ENCODE measurements at places on chromosomes 6 and 20. TPM values are rescaled to one million over a fixed set of nuclear protein-coding genes. Genes with fewer than 3 reads are reported as not detected.

DNA sequence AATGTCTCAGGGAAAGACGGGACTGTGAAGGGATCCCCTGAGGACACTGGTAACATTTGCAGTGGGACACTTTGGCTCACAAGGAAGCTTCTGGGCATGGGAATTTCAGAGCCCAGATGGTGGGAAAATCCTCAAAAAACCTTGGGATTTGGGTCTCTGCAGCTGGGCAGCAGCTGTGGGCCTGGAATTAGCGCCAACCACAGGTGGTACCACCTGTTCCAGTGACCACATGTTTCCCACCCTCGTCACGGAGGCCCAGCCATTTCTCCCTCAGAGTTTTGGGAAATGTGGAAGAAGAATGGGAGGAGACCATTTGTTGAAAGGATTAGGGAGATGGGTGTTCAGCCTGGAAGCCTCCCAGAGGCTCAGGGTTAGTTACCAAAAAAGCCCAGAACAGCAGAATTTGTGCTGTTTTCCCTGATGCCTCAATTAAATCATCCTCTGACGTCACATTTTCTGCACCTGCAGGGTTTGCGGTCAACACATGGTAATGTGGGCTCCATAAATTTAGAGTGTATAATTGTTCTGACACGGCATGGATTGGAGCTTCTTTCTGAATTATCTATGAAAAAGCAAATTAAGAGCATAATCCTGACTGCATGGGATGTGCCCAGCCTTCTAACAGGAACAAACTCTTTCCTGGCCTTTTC, 34.4 kb downstream of the EDN3 start:
- no peak for DNase-seq
- H3K4me1 ChIP-seq, result no peaks in the 10 kb centered on the region
- H3K27ac ChIP-seq, result no peak overlapping the region

- H3K4me1 ChIP-seq, result peaks cover 2% of the 10 kb centered on the region
- no peak overlapping the region for H3K27ac ChIP-seq
- H3K27me3 ChIP-seq, result peaks cover 4% of the 10 kb centered on the region
Observed at GRCh38 chr6:117933471-117933870, 26.4 kb downstream of the SLC35F1 start.

The TRIM31 gene
- not detected for total RNA-seq

DNA sequence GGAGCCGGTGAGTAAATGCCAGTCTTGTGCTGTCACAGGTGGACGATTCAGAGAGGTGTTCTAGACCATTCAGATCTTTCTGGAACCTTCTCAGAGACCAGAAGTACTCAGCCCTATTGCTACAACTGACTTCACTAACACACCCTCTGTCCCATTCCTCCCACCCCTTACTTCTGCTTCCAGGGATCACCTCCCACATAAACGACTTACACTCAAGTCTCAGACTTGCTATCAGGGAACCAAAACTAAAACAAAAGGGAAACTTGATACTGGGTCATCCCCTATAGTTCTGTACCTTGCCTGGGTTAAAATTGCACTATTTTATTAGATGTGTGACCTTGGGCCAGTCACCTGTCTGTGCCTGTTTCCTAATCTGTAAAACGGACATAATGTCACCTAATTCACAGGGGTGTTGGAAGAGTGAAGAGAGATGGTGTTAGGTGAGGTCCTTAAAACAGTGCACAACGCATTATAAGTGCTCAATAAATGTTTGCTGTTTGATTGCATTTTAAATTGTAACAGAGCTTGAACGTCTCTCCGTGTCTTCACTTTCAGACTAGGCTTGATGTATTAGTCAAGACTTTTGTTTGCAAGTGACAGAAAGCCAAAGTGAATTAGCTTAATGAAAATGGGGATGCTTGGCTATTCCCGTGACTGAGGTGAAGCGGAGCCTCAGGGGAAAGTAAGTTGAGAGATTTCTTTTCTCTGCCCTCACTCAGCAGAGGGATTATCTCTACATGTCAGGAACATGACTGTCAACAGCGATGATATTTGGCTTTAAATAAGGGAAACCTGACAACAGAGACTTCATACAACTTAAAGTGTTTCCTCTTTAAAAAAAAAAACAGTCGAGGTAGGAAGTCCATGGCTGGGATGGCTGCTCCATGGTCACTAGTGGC, 3.0 kb upstream of the SRXN1 start:
- H3K27ac ChIP-seq, result no peak overlapping the region
- H3K27me3 ChIP-seq, result peaks cover 9% of the 10 kb centered on the region
- DNase-seq, result no peak
- no peak overlapping the region for H3K4me3 ChIP-seq
- H3K36me3 ChIP-seq, result peaks cover 2% of the 10 kb centered on the region

GRCh38 chr20:32300647-32301046, 23.2 kb downstream of the KIF3B start:
- peaks cover 4% of the 10 kb centered on the region for H3K36me3 ChIP-seq
- no peak overlapping the region for H3K4me3 ChIP-seq
- peaks cover 2% of the 10 kb centered on the region for H3K4me1 ChIP-seq
